ENCODE measurements at places on chromosomes 12 and 14.
A peak's percentile ranks its signal among the peaks of the same experiment; 100 is the strongest.

DNA sequence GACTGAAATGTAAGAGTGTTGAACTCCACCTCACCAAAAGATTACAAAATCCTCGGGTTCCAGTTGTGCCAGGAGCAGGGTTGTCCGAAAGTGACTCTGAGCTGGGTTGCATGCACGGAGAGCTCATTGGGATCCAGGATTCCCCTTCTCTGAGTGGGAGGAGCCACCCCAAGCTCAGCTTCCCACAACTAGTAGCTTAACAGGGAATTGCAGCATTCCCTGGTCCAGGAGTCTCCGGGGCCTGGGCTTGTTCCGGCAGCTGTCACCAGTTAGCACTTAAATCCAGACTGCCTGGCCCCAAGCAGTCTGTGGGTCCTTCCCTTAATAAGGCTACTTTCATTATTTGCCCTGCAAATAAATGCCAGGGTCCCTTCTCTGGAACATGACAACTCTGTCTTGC is 50.1 kb downstream of the CD9 start:
- DNase-seq = peak; percentile 26

DNA sequence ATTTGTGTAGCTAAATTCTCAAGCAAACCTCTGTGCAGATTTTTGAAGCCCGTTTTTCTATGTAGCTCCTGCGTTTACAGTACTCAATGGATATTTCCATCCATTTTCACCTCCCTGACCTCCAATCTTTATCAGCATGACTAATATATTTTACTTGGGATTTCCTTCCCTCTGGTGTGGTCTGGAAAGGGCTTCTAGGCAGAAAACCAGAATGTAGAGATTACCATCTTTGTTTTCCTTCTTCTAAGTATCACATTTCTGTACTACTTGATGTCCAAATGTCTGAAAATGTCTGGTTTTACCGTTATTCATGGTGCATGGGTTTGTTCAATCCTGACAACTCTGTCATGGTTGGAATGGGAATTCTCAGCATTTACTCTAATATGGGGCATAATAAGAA is 907.6 kb upstream of the FLRT2 start:
- DNase-seq = no peak

DNA sequence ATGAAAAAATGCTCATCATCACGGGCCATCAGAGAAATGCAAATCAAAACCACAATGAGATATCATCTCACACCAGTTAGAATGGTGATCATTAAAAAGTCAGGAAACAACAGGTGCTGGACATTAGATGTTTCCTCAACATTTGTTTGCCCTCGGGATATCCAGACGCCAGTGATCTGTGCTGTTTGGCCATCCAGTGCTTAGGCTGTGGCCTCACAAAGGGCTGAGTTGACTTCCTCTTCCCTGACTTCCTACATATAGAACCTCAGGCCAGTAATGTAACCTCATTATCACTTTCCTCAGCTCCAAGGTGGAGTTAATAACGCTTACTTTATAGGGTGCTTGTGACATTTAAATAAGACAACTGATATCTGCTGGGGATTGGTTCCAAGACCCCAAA is 51.8 kb downstream of the SLC15A5 start:
- DNase-seq = no peak

- DNase-seq = peak; percentile 64
Observed at GRCh38 chr12:77724367-77724957, 106.2 kb upstream of the NAV3 start.

- no peak for DNase-seq
Observed at GRCh38 chr12:3613641-3614395, 122.8 kb downstream of the PRMT8 start.

- no peak for DNase-seq
Observed at GRCh38 chr14:39607978-39608377, 175.7 kb upstream of the FBXO33 start.

- peak; percentile 8 for DNase-seq
Observed at GRCh38 chr12:71208053-71208685, 50.4 kb upstream of the TSPAN8 start.

GRCh38 chr14:103820908-103821307 is 26.5 kb downstream of the PPP1R13B start:
- DNase-seq = no peak

DNA sequence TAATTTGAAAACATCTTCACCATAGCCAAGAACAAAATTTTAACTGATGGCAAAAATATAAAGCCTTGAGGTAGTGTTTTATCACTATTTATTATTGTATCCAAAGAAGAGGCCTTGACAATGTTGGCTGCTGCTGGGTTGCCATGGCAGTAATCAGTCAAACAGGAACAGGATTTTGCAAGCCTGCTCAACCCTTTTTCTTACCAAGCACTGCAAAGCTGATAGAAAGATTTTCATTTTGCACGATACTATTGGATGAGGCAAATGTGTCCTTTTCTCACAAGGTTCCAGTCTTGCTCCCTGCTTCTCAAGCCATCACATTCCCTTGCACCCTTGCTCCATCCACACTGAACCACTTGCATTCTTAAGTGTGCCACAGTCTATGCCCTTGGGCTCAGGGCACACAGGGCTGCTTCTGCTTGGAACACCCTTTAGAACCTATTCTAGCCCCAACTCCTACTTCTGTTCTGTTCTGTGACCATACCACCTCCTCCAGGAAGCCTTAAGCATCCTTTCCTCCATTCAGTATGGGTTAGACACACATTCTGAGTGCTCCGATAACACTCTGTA is 76.5 kb upstream of the AMIGO2 start:
- DNase-seq = peak; percentile 5

DNA sequence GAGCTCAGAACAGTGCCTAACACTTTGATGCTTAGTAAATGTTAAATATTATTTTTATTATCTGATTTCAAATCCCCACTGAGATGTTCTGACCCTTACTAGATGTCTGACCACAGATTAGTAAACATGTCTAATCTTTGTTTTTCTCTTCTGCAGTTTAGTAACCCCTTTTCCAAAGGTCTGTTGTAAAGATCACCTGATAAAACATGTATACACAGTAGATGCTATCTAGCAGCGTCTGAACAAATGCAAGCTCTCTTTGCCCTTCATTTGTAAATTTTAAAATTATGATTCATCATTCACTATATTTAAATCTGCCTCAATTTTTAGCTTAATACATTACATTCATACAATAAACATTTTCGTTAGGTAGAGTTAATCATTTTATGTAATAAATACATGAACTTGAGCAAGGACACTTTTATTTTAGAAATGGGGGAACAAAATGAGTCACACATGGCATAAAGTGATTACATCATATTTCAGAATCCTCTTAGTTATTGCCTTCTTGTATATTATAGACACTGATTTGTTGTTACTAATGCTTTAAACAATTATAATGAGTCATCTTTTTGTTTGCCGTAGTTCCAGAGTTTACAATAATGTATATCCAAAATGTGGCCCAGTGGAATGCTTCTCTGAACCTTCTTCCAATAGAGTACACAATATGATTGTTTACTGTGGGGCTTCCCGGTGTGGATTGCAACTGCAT is 1.7 kb upstream of the OR4K5 start:
- DNase-seq = no peak

DNA sequence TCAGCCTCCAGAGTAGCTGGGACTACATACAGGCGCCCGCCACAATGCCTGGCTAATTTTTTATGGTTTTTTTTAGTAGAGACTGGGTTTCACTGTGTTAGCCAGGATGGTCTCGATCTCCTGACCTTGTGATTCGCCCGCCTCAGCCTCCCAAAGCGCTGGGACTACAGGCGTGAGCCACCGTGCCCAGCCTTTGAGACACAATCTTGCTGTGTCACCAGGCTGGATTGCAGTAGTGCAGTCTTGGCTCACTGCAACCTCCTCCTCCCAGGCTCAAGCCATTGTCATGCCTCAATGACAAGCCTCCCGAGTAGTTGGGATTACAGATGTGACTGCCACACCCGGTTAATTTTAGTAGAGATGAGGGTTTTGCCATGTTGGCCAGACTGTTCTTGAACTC is 21.3 kb upstream of the STRN3 start:
- DNase-seq = no peak

- peak; percentile 98 for DNase-seq
Observed at GRCh38 chr12:49069507-49070346, at the start of gene RHEBL1. TSS of gene RHEBL1 (minus strand) at chr12:49069979. CDS start at chr12:49069785, 194 bp downstream.

GRCh38 chr14:60485598-60486251 is at the start of gene C14orf39:
TSS of gene C14orf39 (minus strand) at chr14:60486063. CDS start at chr14:60485078, 985 bp downstream.
- DNase-seq = no peak
